ENCODE measurements at places on chromosomes 1 and 21.

GRCh38 chr1:89351597-89352311, 12.1 kb upstream of the GBP6 start:
- DNase-seq, result no peak

- no peak for DNase-seq
These were observed 10.4 kb downstream of the STYXL2 start for GRCh38 chr1:167104256-167104633.

DNA sequence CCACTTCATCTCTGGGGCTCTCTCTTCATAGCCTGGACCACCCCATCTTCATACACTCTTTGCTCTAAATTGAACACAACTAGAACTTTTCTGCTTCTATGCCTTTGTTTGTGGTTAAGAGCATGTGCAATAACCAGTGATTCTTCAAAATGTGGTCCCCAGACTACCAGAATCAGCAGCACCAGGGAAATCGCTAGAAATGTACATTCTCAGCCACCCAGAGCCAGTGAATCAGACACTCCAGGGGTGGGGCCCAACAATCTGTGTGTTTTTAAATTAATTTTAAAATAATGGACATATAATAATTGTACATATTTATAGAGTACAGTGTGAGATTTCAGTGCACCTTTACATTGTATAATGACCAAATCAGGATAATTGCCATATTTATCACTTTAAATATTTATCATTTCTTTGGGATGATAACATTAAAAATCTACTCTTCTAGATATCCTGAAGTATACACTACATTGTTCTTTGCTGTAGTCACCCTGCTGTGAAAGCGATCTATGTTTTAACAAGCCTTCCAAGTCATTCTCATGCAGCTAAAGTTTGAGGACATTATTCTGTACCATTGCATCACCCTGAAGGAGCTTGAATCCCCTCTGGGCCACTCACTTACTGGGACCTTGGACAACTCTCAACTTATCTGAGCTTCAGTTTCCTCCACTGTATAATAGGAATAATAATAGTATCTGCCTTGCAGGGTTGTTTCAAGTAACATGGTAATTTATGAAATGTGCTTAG, 10.8 kb downstream of the GRHL3 start:
- no peak for DNase-seq

GRCh38 chr1:47333578-47333921, at the start of gene CMPK1:
CMPK1 (plus strand) TSS chr1:47333790; CDS start chr1:47333946, 156 bp downstream.
- DNase-seq, result peak; percentile 93

DNA sequence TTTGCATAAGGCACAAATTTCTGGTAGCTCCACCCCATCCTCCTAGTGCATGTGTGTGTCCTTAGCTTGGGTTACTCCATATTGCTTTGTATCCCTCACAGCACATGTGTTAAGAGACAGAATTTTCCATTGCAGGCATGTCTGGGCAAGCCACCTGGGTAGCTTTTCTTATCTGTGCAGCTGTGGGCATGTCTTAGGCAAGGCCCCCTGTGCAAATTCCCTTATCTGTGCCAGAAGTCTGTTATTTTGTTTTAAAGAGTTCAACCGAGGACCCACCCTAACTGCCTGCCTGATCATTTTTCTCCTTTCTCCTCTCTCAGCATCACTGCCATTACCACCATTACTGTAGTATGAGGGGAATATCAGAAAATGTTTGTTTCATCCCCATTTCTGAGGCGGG, 131.9 kb downstream of the CYYR1 start:
- no peak for DNase-seq

GRCh38 chr21:33042812-33043211, 17.1 kb downstream of the OLIG2 start:
- no peak for DNase-seq

GRCh38 chr1:8222789-8223188, 95.1 kb upstream of the SLC45A1 start:
- DNase-seq, result no peak

GRCh38 chr1:116968724-116969123, 32.8 kb upstream of the CD101 start:
- no peak for DNase-seq

- DNase-seq, result no peak
These were observed 24.1 kb upstream of the MYCL start for GRCh38 chr1:39925721-39926342.

- DNase-seq, result no peak
These were observed 85.0 kb downstream of the PGM1 start for GRCh38 chr1:63678200-63678599.

- DNase-seq, result no peak
These were observed 9.8 kb upstream of the CAMTA1 start for GRCh38 chr1:6775261-6776043.

GRCh38 chr1:20373764-20374163, 83.1 kb downstream of the VWA5B1 start:
- no peak for DNase-seq

DNA sequence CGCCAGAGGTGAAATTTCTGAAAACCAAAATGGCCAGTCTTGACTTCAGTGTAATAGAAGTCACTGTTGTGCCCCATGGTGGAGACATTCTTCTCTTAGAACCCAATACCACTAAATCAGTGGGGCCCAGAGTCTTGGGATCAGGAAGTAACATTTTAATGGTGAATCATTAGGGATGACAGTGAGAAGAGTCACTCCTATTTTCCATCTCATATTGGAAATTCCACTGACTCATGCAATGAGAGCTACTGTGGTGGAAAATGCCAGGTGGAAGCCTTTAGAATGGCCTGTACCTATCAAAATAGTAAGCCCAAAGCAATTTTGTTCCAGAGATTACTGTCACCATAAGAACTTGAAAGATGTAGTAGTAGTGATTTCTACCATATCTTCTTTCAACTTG, 20.6 kb upstream of the PPM1J start:
- DNase-seq, result no peak

DNA sequence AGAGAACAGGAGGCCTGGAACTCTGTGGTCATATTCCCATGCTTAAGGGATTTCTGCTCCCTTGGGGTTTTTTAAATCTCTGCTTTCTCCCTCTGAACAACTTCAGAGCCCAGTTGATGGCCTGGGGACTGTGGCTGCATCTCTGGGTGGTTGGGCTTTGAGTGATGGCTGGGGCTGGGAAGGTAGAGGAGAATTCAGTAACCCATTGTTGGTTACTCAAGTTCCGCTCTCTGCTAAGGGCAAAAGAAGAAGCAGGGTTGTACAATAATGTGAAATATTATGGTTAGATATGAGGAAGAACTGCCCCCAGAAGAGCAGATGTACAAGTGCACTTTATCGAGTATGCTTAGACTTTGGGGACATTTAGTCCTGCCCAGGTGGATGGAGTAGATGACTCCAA, 72.1 kb upstream of the CNTN2 start:
- no peak for DNase-seq

GRCh38 chr1:203268901-203269653, 36.2 kb upstream of the BTG2 start:
- peak; percentile 90 for DNase-seq

DNA sequence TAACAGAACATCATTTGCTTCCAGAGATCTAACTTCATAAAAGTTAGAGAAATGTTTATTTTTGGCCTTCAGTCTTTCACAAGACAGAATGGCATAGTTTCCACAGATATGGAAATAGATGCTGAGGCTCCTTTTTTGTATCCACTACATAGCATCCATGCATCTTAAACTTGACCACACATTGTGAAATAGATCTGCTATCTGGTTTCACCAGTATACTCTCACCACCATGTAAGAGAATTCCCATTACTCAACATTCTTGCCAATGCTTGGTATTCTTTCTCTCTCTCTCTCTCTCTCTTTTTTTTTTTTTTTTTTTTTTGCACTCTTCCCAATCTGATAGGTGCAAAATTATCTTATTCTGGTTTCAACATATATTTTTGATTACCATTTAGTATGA, 52.1 kb upstream of the PRMT6 start:
- no peak for DNase-seq

GRCh38 chr21:31902438-31902837, 29.6 kb downstream of the HUNK start:
- no peak for DNase-seq

GRCh38 chr21:45618287-45618686, 25.2 kb upstream of the PCBP3 start:
- peak; percentile 41 for DNase-seq

DNA sequence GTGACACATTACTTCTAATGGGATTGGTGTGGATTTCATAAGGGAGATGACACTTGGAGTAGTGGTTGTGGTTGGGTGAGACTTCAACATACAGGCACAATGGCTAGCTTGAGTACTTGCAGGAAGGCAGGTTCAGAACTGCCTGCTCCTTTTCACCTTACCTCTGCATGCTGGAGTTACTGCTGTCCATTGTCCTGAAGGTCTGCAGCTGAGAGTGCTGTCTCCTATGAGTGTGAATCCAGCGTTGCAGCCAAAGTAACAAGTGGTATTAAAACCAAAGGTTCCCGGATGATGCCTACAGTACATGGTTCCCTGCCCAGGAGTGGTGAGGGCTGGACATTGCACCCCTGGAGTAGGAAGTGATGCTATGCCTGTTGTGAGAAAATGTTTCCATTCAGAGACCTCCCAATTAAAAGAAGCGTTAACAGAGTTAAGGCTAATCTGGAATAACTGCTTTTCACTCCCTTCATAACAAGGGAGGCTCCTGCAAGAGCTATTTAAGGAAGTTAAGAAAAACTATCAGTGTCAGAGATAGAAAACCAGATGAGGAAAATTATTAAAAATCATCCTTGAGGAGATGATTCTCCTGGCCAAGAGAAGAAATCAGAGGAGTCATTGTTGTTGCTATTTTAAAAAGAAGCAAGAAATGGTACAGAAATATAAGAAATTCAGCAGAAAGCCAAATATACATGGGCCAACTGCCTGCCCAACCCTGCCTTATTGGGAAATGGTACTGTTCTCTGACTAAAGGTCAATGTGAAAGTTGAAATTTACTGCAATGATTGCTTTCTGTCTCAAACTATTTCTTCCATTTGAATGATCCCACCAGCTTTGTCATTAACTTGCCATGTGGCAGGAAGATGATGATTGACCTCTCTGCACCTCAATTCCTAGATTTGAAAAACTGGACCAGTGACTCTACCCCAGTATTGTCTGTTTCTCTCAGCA, 9.8 kb upstream of the F5 start:
- peak; percentile 51 for DNase-seq

DNA sequence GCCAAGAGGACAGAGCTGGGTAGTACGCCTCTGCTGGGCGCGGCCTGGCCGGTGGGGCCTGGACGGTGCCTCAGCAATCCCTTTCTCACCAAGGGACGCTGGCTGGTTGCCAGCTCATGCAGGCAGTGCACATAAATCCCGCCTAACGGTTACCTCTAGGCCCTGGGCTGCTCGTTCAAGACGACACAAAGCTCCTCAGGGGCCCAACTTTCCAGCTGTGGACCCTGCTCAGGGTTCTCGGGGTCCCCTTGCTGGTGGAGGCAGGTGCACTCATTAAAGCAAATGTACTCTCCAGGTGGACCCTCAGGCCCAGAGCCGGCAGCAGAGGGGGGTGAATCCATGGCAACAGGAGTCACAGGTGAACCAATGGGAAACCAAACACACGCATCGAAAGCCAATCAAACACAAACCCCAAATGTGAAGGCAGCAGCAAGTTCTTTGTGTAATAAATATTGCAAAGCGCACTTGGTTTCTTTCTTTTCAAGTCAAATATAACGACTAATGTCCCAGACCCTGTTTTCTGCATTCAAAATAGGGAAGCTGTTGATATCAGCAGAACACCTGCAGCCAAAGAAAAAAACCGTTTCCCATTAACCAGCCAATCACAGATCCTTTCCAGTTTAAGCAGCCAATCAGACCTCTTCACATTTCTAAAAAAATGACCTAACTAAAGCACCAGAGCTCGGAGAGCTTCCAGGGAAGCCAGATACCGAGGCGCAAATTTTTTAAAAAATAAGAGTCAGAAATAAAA, 26.1 kb upstream of the CLSTN1 start:
- no peak for DNase-seq

DNA sequence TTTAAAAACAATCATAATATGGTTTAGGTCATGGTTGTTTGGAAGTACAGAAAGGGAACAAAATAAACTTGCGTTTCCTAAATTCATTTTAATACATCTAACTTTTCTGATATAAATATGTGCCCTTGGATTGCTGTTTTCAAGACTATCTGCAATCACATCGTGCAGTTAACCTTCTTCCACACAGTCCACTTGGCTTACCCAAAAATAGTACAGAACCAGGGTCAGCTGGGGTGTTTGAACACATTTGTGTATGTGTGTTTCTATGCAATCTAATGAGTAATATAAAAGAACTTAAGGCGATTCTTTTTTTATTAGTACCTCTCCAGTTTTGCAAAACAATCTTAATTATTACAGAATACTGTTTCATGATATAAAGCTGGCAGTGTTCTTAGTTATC, 19.9 kb downstream of the SAMSN1 start:
- no peak for DNase-seq

Measured in eye (tissue), 1 donor.